ENCODE measurements at places on chromosomes 6 and 20. TPM values are rescaled to one million over a fixed set of nuclear protein-coding genes. Genes with fewer than 3 reads are reported as not detected.

DNA sequence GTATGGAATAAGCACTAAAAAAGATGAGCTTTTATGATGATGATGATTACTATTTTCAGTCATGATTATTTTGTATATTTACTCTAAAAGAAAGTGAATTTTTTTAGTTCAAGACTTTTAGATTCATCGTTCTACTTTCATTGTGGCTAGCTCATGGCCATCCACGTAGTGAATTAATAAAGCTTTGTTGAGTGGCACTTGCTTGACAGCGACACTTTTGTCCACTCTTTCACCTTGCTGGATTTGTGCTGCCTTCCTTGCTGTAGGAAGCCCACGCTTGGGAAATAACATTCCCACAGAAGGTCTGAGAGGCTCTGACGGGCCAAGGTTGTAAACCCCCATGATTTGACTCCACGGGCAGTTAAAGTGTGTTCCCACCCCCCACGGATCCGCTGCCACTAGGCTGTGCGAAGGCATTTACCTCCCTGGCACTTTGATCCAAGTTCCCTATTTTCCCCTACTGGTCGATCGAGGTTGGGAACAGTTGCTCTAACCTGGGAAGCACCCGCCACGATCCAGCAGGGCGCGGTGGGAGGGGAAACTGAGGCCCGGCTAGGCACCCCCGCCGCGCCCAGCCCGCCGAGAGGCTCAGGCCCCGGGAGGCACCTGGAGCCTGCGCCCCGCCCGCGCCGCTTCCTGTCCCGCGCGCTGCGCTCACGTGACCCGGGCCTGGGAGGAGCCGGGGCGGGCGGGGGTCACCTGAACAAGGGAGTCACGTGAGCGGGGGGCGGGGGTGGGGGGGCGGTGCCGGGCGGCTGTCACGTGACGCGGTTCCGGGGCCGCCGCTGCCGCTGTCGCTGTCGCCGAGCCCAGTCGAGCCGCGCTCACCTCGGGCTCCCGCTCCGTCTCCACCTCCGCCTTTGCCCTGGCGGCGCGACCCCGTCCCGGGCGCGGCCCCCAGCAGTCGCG is at the start of gene IGF2R:
IGF2R (plus strand) TSS at position 788 of the 909 bp plus-strand sequence. CDS start 165 bp downstream, outside the sequence.
- peak; percentile 100 for DNase-seq

GRCh38 chr6:153634416-153634815 is 404.6 kb upstream of the OPRM1 start:
- no peak for DNase-seq

DNA sequence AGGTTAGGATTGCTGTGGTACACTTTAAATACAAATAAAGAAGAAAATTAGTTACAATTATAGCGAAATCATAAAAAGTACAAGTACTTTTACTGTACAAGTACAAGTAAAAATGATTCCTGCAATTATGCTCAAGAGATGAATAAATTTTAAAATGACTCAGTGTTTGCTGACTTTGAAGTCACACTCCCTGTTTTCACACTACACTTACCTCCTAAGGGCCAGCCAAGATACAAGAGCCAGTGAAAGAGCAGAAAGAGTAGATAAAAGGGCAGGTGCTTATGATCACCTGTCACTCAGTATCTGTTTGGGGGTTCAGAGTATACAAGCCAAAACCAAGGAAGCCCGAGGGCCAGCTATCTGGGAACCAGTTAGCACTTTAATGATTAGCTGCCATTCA is 41.0 kb upstream of the COL21A1 start:
- no peak for DNase-seq

DNA sequence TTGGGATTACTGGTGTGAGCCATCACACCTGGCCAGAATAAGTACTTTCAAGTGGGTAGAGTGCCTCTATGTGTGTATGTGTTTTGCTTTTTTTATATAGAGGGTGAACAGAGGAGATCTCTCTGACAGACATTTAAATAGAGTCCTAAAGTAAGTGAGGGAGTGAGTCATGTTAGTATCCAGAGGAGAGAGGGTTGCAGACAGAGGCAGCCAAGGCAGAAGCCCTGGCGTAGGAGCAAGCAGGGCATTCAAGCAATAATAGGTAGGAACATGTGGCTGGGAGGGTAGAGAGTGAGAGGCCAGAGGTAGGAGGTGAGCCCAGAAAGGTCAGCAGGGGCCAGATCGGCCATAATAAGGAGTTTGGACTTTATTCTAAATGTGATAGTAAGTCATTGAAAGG is 48.9 kb downstream of the PHF20 start:
- no peak for DNase-seq

GRCh38 chr6:26520237-26520849 is 17.8 kb upstream of the HMGN4 start:
- no peak for DNase-seq

DNA sequence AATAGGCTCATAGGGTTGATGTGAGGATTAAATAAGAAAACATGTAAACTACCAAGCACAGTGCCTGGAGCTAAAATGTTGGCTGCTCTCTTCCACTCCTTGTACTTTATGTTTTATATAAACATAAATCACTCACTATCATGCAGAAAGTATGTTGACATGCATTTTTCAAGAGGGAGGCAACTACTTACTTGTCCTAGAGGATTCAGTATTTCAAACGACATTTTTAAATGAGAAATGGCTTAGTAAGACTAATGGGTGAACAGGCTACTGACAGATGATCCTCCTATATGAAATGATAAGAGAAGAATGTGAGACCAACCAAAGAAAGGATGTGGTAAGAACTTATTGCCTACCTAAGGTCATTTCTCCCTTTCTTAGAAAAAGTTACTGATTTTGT is 21.0 kb downstream of the LATS1 start:
- no peak for DNase-seq

- DNase-seq: no peak
These were observed 309.2 kb downstream of the CDH4 start for GRCh38 chr20:61561111-61561830.

DNA sequence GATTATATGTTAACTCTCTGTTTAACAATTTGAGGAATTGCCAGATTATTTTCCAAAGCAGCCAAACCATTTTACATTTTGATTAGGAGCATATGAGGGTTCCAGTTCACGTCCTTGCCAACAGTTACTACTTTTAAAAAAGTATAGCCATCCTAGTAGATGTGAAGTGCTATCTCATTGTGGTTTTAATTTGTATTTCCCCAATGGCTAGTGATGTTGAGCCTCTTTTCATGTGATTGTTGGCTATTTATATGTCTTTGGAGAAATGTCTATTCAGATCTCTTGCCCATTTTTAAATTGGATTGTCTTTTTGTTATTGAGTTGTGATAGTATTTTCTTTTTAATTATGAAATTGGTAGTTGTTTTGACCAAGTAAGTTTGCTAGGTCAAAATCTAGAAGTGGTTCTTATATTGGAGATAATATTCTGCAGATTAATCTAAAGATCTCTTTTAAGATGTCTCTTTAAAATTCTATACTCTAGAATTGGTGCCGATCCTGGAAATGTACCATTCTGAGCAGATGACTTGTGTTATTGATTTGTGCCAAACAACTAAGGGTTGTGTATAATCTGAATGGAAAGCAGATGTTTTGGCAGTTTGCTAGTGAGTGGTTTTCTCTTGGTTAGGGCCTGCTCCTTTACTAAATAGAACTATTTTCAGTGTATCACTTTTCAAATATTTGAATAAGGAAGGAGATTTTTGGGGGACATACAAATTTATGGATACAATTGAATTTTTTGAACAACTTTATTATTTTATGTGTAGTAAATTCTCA is 99.5 kb downstream of the CDKAL1 start:
- no peak for DNase-seq

DNA sequence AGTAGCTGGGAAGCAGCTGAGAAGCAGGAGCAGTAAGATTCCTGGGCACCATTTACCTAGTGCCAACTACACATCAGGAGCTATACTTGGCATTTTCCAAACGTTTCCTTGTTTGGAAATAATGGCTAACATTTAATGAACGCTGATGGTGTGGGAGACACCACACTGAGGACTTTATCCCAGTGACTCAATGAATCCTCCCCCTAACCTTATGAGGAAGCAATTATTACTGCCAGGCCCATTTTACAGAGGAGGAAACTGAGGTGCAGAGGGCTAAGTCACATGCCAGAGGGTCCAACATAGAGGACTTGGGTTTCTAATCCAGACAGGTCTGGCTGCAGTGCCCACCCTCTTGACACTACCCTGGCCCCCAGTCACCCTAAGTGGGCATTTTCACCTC is 6.1 kb downstream of the PTGIS start:
- DNase-seq: no peak

DNA sequence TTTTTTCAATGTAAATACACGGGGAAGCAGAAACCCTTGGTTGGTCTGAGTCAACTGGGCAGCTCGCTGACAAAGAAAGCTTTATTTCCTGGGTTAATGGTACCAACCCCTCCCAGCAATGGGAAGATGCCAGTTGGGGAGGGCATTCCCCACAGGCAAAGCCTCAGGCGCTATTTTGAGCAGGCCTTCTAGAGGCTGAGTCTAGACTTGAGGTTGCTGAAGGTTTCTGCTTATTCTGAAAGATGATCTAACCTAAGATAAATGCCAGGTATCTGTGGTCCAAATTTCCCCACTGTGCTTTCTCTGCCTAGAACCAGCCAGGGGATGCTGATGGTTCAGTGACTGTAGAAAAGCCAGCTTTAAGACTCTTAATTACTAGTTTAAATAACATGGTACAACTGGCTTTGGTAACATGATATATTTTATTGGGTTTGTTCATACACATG is 172.5 kb upstream of the JARID2 start:
- no peak for DNase-seq

DNA sequence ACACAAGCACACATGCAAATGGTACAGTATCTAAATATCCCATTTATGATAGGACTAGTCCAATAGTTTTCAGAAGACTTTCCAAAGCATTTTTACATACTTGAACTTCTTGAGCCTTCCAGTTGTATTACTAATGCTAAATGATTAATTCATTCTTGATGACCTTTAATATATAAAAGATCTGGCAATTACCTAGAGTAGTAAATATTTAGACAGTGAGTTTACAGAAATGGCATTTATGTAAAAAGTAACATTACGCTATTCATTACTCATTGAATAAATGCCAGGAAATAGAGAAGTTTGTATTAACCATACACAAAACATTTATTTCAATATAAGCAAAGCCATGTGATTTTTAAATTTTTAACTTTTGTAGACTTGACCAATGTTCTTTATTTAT is 158.8 kb downstream of the DST start:
- no peak for DNase-seq

PRKN gene
- polyA plus RNA-seq: 0.83 TPM

OR2B2 gene
- polyA plus RNA-seq: not detected

FOXS1 gene
- 0.99 TPM for polyA plus RNA-seq

PAK5 gene
- polyA plus RNA-seq: 0.06 TPM

RAD21L1 gene
- not detected for polyA plus RNA-seq
